ENCODE measurements at places on chromosomes 3 and 15. TPM values are rescaled to one million over a fixed set of nuclear protein-coding genes. Genes with fewer than 3 reads are reported as not detected.

DNA sequence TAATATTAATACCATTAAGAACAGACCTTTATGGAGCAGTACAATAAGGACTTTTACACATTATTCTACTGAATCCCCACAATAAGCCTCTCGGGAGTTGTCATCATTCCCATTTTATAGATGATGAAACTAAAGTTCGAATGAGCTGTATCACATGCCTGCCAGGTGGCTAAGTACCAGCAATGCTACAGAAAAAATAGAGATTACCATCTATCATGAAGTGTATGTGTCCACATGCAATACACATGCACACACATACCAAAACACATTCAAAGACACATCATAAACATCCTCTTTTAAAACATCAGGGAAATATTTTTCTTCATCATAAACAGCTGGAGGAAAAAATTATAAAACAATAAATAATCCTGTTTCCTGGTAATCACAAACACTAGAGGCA, 136.6 kb downstream of the SUCLG2 start:
- DNase-seq: no peak

- DNase-seq: no peak
Measured at GRCh38 chr3:44342176-44342790, 3.7 kb downstream of the TCAIM start.

GRCh38 chr3:18300916-18301315, 124.2 kb downstream of the SATB1 start:
- DNase-seq: no peak

- DNase-seq: no peak
Measured at GRCh38 chr15:91490211-91490610, 363.3 kb upstream of the SLCO3A1 start.

DNA sequence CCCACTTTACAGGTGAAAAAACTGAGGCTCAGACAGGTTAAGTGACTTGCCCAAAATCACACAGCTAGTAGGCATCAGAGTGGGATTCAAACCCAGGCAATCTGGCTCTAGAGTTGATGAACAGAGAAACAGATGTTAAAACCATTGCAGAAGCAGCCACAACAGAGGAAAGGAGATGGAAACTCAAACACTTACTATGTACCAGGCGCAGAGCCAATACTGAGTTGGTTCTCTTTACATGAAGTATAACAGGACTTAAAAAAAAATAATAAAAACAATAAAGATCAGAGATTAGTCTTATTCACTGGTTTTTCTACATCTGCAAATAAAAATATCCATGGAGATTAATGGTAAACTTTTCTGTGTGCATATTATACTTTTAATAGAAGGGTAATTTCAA, 84.9 kb upstream of the SPATA12 start:
- no peak for DNase-seq

DNA sequence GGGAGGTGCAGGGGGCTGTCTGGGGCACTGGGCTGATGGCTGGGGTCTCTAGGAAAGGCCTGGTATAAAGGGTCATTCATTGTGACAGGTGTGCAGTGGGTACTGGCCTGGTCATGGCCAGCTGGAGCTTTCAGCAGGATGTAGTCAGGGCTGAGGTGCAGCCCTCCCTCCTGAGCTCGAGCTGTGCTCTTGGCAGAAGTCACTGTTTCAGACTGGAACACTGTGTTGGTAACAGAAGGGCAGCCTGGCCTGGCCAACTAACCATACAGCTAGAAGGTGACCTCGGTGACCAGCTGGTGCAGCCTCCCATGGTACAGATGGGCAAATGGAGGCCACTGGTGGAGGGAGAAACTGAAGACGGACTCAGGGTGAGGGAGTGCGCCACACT, 34.4 kb upstream of the LCTL start:
- DNase-seq: no peak

C15orf40 gene
- total RNA-seq: 8.5 TPM

SERPINI2 gene
- total RNA-seq: 0.46 TPM

STRC gene
- 0.24 TPM for total RNA-seq

SEMA3F gene
- 10.0 TPM for total RNA-seq

CPLX3 gene
- 0.67 TPM for total RNA-seq

MASP1 gene
- 59.7 TPM for total RNA-seq

DRD3 gene
- not detected for total RNA-seq

TERC gene
- total RNA-seq: 0.86 TPM

GLDN gene
- 20.6 TPM for total RNA-seq

SNTN gene
- total RNA-seq: not detected

Measured in cardiac septum (tissue), 1 donor.